ENCODE measurements at places on chromosomes 6 and 20. TPM values are rescaled to one million over a fixed set of nuclear protein-coding genes. Genes with fewer than 3 reads are reported as not detected.

- DNase-seq = no peak
Observed at GRCh38 chr20:52348434-52348833, 156.9 kb upstream of the ZFP64 start.

GRCh38 chr6:14276667-14277404 is 159.3 kb downstream of the CD83 start:
- DNase-seq = no peak

DNA sequence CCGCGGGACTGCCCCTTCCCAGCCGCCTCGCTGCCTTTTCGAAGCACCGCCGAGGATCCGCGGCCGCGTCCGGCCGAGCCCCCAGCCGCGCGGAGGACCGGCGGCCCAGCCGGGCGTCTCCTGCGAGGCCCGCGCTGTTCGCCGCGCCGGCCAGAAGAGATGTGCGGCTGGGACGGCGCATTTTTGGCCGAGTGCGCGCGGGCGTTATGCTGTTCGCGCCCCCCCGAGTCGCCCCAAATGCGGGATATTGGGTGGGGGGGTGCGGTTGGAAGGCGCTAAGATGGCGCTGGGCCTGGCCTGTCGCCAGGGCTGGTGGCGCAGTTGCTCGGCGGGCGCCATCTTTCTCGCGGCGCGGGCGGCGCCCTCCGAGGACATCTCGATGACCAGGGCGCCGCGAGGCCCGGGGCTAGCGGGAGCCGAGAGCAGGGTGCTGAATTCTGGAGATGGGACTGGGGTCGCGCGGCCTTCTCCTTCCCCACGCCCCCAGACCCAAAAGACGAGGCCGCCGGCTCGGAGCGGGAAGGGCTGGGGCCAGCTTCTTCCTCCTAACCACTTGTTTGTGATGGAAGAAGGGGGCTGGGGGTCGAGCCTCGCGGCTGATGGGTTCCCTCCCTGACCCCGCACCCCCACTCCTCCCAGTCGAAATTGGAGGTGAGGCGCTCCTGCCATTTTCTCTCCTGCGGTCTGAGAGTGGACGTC is 1.5 kb downstream of the BICRAL start:
- DNase-seq = peak; percentile 58

GRCh38 chr6:43377710-43378229 is 8.3 kb upstream of the ZNF318 start:
- DNase-seq = no peak

DNA sequence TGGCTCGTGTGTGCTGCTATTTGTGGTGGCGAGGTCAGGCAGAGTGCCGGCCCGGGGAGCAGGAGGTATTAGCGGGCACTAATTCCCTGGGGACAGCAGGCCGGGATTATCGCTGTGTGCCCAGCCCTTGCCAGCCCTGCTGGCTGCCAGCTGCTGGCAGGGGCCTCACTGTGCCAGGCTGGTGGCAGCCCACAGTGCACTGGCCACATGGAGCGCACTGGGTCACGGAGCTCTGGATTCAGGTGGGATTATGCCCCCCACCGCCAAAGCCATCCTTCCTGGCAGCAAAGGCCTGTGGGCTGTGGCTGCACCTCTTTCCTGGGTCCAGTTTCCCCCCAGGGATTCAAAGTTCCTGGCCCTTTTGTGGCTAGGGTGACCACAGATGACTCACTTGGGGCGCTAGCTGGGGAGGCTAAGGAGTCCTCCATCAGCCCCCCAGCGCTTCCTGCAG is 59.7 kb downstream of the YTHDF1 start:
- DNase-seq = no peak

GRCh38 chr6:167122041-167122826 is 662 bp upstream of the CCR6 start:
- DNase-seq = no peak

GRCh38 chr6:137201006-137201405 is 18.2 kb downstream of the IFNGR1 start:
- DNase-seq = no peak

DNA sequence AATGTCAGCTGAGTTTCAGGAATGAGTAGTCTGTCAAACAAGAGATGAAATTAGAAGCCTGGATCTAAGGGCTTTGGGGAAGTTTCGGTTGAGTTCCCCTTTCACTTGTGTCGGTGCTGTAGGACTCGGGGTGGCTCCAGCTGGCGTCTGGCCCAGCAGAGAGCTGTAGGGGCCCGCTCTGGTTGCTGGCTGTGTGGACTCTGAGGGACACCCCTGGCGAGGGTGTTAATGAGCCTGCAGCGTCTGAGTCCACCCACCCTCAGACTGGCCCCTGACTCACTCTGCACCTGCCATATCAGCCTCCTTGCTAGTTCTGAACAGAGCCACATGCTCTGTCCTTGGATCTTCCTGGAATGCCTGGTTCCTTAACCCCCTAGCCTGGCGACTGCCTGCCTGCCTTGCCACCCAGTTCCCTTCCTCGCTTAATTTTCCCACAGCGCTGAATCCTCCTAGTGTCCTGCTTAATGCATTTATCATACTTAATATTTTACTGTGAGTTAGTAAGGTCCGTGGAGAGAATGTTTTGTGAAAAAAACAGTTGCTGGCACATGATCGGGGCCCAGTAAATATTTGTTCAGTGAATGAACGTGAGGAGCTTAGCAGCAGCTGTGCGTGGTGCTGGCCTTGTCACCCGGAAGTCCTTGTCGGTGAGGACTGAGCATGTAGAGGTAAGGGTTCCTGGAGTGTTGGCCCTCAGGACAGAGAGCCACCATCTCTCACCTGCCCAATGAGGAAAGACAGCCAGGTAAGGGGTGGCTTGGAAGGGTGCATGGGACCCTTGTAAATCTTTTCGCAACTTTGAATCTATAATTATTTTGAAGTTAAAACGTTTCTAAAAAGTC is 1.6 kb downstream of the DNAJC5 start:
- DNase-seq = no peak

GRCh38 chr6:155333414-155333813 is 19.1 kb upstream of the TFB1M start:
- DNase-seq = no peak

- DNase-seq = no peak
Observed at GRCh38 chr6:149323925-149324324, 6.4 kb downstream of the TAB2 start.

DNA sequence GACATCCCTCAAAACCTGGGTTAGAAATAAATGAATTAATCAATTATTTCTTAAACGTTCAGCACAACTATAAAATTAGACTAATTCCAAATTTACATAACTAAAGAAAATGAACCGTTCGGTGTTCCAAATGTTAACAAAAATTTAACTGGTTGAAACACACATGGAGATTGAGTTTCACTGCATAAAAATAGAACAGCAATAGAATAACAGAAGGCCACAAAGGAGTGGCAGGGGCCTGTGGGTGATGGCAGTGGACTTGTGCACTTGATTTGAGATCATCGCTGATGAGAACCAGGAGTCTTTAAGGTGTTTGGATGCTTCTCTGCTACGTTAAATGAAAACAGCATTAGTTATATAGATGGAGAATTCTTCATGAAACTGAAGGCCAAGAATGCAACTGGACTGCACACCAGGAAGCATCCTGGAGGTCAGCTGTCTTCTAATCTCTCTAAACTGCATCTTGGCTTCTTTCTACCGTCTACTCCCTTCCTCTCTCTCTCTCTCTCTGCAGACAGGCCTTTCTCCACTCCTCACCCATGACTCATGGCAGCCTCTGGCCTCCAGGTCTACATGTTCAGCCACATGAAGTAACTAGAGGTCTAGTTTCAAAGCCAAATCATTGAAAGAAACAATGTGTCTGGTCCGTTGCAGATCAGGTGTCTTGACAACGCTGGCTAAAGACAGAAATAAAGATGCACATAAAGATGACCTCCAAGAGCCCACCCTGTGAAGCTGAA is 111.3 kb downstream of the SIM1 start:
- no peak for DNase-seq

DNA sequence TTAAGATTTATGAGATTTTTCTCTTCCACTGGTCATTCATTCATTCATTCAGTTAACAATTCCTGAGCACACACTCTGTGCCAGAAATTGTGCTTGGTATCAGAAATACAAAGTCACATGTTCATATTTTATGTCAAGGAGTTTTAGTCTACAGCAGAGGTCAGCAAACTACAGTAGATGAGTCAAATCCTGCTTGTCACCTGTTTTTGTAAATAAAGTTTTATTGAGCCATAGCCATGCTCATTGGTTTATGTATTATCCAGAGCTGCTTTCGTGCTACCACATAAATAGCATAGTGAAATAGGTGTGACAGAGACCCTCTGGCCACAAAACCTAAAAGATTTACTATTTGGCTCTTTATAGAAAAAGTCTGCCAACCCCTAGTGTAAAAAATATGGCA is 46.8 kb downstream of the THEMIS start:
- DNase-seq = no peak

DNA sequence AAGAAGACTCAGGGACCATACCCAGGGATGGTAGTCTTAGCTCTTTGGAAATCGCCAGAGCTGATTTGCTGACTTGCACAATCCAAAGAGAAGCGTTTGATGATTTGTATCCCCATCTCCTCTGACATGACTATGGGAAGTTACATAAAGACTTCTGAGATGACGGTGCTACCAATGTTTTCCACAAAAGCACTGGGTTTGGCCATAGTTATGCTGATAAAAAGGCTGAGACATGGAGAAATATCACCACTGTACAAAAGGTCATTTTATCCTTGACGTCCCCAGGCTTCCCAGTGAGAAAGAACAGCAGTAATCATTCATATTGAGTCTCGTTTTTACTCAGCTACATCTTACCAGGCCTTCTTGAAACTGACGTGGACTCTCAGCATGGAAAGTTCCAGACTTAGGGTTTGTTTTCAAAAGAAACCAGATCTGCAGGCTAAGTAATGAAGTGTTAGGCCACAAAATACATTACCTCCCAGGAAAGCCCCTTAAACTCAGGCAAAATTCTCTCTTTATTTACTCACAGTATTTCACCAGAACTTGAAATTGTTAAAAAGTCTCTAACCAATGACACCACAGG is 370.3 kb upstream of the JARID2 start:
- DNase-seq = no peak

DNA sequence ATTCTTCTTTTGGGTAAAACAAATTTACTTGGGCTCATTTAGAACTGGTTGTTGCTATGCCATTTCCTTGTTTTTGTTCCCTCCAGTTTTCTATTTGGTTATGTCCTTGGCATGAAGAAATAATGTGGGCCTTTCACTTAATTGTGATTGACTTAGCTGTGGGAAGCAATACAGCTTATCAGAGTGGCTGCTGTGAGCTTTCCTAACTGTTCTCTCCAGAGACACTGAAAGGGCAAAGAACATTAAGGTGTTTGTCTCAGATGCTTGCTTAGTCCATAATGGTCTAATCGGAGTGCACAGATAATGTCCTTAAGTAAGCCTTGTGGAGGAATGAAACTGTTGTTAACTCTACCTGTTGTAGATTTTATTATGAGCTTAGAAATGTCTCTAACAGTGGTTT is 56.6 kb downstream of the SH3BGRL2 start:
- DNase-seq = no peak

DNA sequence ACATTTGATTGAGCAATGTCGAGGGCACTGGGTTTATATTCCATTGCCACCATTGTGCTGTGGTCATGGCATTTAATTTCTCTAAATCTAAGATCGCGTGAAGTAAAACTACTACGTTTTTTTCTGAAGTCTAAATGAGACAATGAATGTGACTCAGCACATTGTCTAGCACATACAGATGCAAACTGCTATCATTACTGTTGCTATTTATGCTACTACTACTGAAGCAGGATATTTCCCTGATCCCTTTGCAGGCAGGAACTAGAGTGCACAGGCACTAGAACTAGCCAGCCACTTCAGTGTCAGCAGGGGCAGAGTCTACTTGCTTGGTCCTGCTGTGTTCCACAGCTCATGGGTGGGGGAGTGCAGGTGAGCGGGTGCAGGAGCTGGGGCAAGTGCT is 449.7 kb downstream of the CDKAL1 start:
- no peak for DNase-seq

DNA sequence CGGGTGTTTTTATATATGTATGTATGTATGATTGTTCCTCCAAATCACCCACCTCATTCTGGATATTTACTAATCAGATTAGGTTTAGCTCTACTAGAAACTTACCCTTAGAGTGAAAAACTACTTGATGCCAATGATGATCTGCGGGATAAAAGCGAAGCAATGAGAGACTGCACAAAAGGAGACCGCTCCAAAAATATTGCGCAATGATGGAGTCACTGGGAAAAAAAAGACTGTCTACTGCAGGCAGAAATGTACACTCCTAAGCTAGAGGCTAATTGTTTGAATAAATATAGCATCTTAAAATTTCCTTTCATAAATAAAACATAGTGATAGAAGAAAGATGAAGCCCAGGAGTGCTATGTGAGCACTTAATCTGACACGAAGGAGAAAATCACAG is 7.3 kb downstream of the RAB32 start:
- no peak for DNase-seq

DNA sequence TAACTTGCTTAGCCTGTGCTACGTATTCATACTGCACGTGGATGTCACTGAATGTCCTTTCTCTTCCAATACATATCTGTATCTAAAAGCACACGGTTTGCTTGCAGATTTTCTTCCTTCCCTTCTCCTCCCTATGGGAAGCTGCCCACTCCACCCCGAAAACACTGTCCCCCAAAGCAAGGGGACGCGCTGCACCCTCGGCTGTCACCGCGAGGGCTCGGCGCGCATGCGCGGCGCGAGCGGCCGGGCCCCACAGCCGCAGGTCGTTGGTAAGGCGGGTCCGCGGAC is 659 bp downstream of the TMX4 start:
- peak; percentile 27 for DNase-seq

DNA sequence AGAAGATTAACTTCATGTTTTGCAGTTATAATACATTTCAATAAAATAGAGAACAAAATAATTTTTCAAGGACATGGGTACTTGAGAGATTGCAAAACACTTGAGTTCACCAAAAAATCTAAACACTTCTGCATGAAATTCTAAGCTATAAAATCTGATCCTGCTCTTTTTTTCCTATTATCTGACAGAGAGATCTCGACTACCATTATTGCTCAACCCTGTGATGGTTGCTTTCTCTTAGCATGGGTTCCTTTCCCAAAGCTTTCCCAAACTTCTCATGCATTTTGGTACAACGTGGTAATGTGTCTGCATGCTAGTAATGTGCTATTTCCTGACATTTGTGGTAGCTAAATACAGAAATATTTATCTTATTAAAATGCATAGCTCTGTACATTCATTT is 1243.1 kb upstream of the ADGRB3 start:
- DNase-seq = no peak

GRCh38 chr20:37299718-37300528 is 10.5 kb downstream of the MANBAL start:
- no peak for DNase-seq

ZNF391 gene
- 4.5 TPM for total RNA-seq

CCHCR1 gene
- 4.7 TPM for total RNA-seq

SMLR1 gene
- not detected for total RNA-seq

KCNG1 gene
- 1.4 TPM for total RNA-seq

TULP1 gene
- not detected for total RNA-seq

LY6G5B gene
- total RNA-seq = 7.4 TPM

CYP24A1 gene
- total RNA-seq = not detected
